ENCODE measurements at places on chromosomes 5 and 9. TPM values are rescaled to one million over a fixed set of nuclear protein-coding genes. Genes with fewer than 3 reads are reported as not detected.

- H3K27ac ChIP-seq = no peak overlapping the region
- DNase-seq = no peak
- H3K27me3 ChIP-seq = no peaks in the 10 kb centered on the region
Measured at GRCh38 chr5:74371621-74372020, 268.9 kb downstream of the ENC1 start.

The ANKRD31 gene
- total RNA-seq = 0.22 TPM

The ADAMTSL2 gene
- not detected for total RNA-seq

DNA sequence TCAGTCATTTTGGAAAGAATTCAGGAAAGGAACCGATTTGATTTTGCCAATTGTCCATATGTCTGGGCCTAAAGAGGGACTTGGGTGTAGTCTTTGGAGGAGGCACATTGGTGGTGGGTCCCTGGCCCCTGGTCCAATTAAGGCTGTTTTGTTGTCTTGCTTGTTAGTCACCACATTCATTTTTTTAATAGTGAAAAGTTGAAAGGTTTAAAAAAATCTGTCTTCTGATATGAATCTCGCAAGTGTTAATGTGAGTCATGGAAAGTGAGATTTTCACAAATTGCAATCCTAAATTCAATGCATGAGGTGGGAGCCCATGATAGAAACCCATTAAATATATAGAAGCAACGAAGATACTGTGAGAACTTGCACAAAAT, 165.9 kb upstream of the OTULINL start:
- DNase-seq = no peak
- no peaks in the 10 kb centered on the region for H3K4me1 ChIP-seq
- no peak overlapping the region for H3K27ac ChIP-seq

DNA sequence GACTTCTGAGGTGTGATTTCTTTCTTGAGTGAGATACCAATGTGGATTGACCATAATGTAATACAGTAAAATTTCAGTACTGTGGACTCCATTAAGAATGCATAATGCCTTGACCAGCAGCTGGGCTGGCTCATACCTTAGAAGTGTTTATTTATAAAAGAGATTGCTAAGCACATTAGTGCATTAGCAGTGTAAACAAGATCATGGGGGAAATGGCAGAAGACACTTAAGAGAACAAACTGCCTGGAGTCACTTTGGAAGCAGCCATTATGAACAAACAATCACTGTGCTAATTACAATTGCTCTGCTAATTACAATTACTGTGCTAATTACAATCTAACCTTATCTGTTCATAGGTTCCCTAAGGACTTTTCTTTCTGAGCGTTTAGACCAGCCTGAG, 104.2 kb downstream of the TRIM32 start:
- no peaks in the 10 kb centered on the region for H3K36me3 ChIP-seq
- no peak overlapping the region for H3K27ac ChIP-seq
- no peak for DNase-seq
- H3K27me3 ChIP-seq = no peaks in the 10 kb centered on the region
- peaks cover 25% of the 10 kb centered on the region for H3K4me1 ChIP-seq
- H3K4me3 ChIP-seq = no peak overlapping the region

The CD14 gene
- not detected for total RNA-seq

GRCh38 chr9:82489201-82489821, 500.7 kb downstream of the SPATA31D1 start:
- no peak overlapping the region for H3K27ac ChIP-seq
- H3K4me3 ChIP-seq = no peak overlapping the region
- no peaks in the 10 kb centered on the region for H3K36me3 ChIP-seq
- no peaks in the 10 kb centered on the region for H3K4me1 ChIP-seq

DNA sequence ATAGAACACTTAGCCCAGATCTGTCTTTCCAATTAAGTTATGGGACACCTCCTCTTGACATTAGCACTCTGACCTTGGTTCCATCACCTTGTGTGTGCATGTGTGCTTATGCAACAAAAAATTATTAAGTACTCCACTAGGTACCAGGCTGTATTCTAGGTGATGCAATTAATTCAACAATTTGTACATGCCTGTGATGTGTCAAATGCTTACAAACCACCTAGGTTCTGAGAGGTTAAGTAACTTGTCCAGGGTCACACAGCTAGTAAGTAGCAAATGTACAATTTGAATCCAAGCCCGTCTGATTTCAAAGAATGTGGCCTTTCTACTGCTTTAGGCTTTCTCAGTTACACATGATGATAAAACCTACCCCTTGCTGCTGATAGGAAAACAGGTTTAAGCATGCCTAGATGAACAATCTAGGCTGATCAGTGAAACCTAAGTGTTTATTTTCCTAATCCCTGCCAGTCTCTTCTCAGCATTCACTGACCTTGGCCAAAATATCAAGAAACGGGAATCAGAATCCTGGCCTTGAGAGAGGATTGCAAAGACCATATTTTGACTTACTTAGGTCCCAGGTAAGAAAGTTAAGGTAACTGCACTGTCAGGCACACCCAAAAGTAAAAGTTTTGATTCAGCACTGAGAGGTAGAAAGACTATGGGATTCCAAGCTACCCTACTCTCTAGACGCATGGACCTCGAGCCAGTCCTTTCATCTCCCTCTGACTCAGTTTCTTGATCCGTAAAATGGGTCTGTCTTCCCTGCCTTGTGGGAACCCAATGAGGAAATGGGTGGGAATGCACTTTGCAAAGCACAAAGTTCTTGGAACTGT, 1.0 kb downstream of the TBC1D2 start:
- H3K4me1 ChIP-seq = peaks cover 17% of the 10 kb centered on the region
- no peak for DNase-seq
- no peak overlapping the region for H3K27ac ChIP-seq
- H3K36me3 ChIP-seq = no peaks in the 10 kb centered on the region
- no peaks in the 10 kb centered on the region for H3K27me3 ChIP-seq

The HAND1 gene
- not detected for total RNA-seq

The SLC22A4 gene
- not detected for total RNA-seq

DNA sequence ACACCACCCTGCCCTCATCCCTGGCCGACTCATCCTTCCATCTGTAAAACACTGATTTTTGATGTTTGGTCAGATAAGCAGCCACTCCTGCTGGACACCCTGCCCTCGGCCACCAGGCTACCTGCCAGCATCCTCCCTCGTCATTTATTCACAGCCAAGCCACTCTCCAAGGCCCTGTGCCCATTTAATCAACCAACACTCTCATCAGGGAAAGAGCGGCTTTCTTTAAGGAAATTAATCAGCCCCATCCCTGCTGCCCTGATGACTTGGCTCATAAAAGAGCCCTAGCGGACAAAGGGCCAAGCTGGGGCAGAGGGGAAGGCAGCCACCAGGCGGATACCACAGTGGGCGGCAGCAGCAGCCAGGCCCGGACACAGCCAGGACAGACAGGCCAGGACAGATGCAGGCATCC, 52.4 kb downstream of the GOLM1 start:
- no peaks in the 10 kb centered on the region for H3K36me3 ChIP-seq
- no peak overlapping the region for H3K4me3 ChIP-seq

GRCh38 chr9:102069969-102070368, 331.5 kb upstream of the GRIN3A start:
- no peaks in the 10 kb centered on the region for H3K27me3 ChIP-seq
- H3K4me3 ChIP-seq = no peak overlapping the region
- no peaks in the 10 kb centered on the region for H3K4me1 ChIP-seq
- no peaks in the 10 kb centered on the region for H3K36me3 ChIP-seq
- no peak overlapping the region for H3K27ac ChIP-seq
- DNase-seq = no peak

DNA sequence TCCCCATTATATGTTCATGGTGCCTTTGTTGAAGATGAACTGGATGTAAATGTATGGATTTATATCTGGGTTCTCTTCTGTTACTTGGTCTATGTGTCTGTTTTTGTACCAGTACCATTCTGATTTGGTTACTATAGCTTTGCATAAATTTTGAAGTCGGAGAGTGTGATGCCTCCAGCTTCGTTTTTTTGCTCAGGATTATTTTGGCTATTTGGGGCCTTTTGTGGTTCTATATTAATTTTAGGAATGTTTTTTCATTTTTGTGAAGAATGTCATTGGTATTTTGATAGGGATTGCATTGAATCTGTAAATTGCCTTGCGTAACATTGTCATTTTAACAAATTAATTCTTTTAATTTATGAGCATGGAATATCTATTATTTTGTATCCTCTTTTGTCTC, 36.6 kb upstream of the ZNF366 start:
- H3K27ac ChIP-seq = no peak overlapping the region
- no peak for DNase-seq
- no peaks in the 10 kb centered on the region for H3K27me3 ChIP-seq
- H3K4me1 ChIP-seq = no peaks in the 10 kb centered on the region
- no peaks in the 10 kb centered on the region for H3K36me3 ChIP-seq

DNA sequence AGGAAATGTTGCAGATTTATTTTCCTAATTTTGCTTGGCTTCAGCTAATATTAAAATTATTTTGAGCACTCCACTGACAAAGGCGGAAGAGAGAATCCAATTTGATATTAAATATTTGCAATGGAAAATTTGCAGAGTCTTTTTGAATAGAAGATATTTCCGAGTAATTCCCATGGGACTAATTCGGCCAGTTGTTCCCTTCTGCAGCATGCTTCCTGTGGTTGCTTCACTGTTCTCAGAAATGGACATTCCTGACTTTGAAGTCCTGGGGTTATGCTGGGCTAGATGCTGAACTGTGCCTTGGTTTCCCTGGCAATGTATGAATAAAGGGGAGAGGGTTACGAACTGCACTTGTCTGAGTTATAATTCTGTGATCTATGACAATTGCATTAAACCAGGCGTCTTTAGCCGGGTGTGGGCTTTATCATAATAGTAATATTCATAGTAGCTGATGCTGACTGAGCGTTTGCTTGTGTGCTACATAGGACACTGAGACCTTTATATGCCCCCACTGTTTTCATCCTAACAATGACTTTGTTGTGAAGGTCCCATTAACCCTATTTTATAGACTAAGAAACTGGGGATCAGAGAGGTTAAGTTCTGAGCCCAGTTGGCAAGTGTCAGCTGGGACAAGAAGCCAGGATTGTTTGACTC, 114.5 kb upstream of the SPRY4 start:
- no peak overlapping the region for H3K4me3 ChIP-seq
- H3K27ac ChIP-seq = no peak overlapping the region
- H3K27me3 ChIP-seq = no peaks in the 10 kb centered on the region
- DNase-seq = peak; percentile 67
- H3K36me3 ChIP-seq = no peaks in the 10 kb centered on the region

GRCh38 chr5:144941-145340, 46.4 kb upstream of the LRRC14B start:
- no peak for DNase-seq
- H3K27ac ChIP-seq = no peak overlapping the region
- H3K36me3 ChIP-seq = no peaks in the 10 kb centered on the region
- H3K27me3 ChIP-seq = peaks cover under 1% of the 10 kb centered on the region
- no peak overlapping the region for H3K4me3 ChIP-seq

The PLAC8L1 gene
- not detected for total RNA-seq

The CBY3 gene
- not detected for total RNA-seq

DNA sequence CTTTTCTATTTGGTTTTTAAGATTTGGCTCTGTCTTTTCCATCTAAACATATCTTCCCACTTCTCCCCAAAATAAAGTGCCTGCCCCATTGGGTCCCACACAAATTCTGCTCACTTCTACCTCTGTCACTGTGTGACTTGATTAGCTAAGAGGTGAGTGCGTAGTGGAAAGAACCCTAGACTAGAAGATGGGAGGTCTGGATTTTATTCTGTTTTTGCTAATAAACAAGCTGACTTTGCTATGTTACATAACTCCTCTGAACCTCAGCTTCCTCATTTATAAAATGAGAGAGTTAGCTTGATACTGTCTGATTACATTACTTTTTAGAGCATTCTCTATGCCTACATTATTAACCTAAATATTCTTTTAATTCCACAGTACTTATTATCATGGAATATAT, 51.3 kb upstream of the PTGER4 start:
- no peaks in the 10 kb centered on the region for H3K4me1 ChIP-seq
- H3K27ac ChIP-seq = no peak overlapping the region
- DNase-seq = no peak
- H3K4me3 ChIP-seq = no peak overlapping the region

DNA sequence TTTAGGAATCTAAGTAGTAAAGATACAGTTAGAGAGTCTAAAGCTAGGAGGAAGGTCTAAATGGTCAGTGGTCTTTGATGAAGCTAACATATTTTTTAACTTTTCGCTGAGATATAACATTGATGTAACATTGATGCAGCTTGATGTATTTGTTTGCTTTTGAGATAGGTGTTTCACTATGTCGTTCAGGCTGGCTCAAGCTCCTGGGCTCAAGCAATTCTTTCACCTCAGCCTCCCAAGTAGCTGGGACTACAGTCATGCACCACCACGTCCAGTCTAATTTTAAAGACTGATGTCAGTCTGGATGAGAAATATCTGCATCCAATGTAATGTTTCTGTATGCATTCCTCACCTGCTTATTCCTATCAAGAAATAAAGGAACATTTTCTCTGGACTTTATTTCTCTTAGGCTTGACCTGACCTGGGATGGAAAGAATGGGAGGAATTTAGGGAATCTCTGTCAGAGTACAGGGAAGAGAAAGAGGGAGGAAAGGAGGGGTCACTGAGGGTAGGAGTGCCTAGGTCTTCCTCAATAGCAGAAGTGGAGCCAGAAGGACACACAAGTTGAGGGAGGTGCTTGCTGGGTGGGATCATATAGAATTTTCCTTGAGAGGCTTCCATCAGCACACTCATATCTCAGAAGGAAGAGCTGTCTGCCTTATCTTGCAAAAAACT, 101.5 kb upstream of the GPBP1 start:
- H3K27me3 ChIP-seq = 0 out of 2 replicates have a peak, but pooled peaks cover 2% of the 10 kb centered on the region

DNA sequence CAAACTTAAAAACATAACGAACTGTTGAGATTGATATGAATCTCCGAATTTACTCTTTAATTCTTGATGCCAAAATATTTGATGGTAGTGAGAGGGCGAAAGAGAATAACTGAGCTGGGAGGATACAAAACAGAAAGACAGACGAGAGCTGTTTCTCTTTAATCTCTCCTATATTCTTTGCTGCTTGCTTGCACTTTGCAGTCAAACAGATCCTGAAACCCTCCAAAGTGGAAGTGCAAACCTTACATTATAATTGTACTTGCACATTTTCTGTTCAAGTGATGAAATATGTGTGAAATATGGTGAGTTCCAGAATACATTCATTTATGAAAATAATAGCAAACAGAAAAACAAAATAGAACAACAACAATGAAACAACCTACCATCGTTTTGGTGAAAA, 63.8 kb downstream of the PAM start:
- no peak overlapping the region for H3K27ac ChIP-seq
- no peaks in the 10 kb centered on the region for H3K4me1 ChIP-seq
- no peaks in the 10 kb centered on the region for H3K36me3 ChIP-seq
- DNase-seq = no peak
- H3K4me3 ChIP-seq = no peak overlapping the region
- no peaks in the 10 kb centered on the region for H3K27me3 ChIP-seq

DNA sequence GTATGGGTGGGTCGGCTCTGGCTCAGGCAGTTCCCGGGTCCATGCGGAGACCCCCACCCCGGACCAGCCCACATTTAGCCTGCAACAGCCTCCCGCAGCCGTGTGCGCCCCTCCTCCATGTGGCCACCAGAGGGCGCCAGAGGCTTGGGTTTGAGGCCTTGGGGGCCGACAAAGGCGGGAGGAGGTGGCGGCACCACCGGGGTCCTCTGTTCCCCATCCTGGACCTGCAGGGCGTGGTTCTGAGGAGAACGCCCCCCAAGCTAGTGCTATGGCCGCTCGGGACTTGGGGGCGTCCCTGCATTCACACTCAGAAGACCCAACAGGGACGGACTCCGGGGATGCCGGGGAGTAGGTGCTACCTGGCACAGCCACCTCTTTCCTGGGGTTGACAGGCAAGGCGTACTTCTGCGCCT, 16.5 kb downstream of the ASS1 start:
- no peaks in the 10 kb centered on the region for H3K4me1 ChIP-seq
- H3K27ac ChIP-seq = no peak overlapping the region
- H3K36me3 ChIP-seq = no peaks in the 10 kb centered on the region

GRCh38 chr9:123480096-123480495, 124.1 kb downstream of the CRB2 start:
- no peak overlapping the region for H3K4me3 ChIP-seq
- no peaks in the 10 kb centered on the region for H3K36me3 ChIP-seq
- no peaks in the 10 kb centered on the region for H3K27me3 ChIP-seq
